Caco-2 (cell line): ENCODE measurements at places on chromosomes 6 and 20.

DNA sequence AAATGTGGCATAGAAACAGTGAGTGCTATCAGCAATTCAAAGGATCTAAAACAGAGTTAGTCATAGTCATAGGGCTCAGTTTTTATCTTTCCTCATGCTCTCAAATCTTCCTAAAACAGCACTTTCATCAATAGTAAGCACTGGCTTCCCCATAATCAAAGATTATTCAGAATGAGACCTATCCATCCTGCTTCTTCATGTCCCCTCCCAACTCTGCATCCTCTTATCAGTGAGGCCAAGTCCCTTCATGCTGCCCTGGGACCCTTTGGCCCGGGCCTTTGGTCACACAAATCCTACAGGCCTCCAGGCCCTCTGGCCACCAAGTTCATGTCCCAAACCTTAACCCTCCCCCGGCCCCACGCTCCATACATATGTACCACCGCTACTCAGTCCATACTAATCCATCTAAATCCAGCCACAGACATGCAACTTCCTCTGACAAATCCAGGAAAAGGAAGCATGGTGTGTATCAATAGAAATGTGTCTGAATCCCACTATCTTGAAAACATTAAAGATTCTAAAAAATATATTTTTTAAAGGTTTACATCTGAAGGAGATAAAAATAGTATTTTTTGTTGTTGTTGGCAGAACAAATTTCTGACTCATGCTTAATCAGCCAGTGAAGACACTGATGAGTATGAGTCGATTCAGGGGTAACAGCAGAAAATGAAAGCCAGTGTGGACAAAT is 143.5 kb downstream of the PDE7B start:
- no peak for DNase-seq

DNA sequence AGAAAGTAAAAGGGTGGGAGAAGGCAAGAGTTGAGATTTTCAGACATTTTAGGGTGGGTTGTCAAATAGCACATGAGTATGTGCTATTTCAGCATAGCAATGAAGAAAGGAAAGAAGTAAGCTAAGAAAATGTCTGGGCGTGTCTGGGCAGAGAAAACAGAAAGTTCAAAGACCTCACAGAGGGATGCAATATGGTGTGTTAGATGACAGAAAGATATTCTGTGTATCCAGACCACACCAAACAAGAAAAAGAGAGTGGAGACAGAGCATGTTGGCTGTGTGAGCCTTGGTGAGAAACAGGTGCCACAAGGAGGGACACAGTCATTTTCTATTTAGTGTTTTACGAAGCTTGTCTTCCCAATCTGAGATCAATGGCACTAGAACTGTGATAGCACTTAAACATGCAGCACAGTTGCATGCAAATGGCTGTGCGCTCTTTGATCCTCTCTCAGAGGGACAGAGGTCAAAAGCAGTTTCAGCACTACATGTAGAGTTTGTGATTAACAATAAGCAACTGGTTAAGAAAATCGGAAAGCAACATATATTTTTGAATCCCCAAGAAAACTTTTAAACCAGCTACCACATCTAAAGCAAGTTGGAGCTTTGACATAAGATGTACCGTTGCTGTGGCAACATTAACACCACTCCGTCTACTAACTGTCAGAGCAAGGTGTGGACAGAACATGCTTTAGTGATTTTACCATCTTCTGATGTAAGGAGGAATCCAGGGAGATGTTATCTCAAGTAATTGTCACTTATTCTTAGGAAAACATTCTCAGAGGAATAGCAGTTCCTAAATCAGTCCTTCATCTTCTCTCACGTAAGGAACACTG is 515.5 kb upstream of the NOX3 start:
- no peak for DNase-seq

DNA sequence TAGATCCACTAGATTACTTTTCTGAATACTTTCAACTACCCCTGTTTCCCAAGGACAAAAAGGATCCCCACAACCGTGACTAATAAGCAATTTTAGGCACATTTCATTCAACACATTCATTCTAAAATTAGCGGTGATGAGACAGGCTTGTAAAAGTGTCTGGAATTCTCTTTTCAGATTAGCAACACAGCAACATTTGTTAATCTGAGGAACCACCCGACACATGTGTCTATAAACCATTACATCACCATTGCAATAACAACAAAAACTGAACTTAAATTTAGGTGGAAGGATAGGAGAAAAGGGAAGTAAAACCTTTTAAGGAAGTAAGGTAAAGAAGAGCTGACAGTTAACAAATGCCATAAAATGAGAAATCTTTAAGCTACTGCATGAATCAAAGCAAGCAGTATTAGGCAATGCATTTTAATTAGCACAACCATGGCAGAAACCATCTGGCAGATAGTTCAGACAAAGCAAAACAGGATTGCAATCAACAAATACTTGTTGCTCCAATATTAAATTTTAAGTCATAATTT is 49.1 kb downstream of the MAP3K7 start:
- DNase-seq: no peak

GRCh38 chr20:24321973-24322372 is 147.5 kb upstream of the SYNDIG1 start:
- DNase-seq: no peak

DNA sequence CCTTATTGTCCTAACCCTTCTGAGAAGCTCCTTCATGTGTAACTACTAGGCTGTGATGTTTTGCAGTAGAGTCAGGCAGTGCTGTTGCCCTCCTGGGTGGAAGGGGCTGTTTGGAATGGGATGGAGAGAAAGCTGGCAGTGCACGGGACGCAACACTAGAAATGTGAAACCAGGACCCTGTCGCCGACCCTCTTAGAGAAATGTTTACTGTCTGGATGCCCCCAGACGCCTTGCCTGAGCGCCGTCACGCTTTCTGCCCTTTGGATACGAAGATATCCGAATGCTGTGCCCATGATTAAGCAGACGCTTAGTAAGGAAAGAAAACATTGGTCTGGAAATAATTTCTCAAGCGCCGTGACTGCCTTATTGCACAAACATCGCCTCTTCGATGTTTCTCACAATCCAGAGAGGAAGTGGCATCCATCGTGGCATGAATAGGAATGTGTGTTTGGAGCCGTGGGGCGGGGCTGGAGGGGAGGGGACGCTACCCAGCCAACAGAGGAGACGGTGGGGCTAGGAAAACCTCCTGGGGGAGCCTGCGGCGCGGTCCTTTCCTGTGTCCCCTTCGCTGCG is 661 bp upstream of the PPP1R14C start:
- DNase-seq: no peak

GRCh38 chr6:52389626-52390360 is 27.8 kb downstream of the PAQR8 start:
- DNase-seq: no peak

- no peak for DNase-seq
These were observed 57.4 kb upstream of the DUSP22 start for GRCh38 chr6:234706-235372.

GRCh38 chr20:7692478-7692877 is 247.8 kb downstream of the HAO1 start:
- no peak for DNase-seq

DNA sequence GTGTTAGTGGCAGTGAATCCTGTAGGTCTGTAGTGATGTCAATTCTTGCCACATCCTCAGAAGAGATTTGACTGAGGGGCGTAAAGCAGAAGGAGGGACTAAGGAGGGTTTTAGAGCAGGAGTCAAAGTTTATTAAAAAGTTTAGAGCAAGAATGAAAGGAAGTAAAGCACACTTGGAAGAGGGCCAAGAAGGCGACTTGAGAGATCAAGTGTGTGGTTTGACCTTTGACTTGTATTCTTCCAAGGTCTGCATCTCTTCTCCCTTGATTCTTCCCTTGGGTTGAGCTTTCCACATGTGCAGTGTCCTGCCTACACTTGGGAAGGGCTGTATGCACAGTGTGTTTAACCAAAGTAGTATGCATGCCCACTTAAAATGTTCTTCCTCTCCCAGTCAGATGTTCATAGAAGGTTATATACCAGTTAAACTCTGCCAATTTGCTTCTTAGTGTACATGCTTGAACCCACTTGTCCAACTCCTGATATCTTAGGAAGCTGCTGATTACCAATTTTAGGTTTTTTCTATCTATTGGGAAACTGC is 627.6 kb downstream of the MMUT start:
- DNase-seq: no peak

GRCh38 chr20:23084845-23085365 is 1.2 kb downstream of the CD93 start:
- DNase-seq: no peak

DNA sequence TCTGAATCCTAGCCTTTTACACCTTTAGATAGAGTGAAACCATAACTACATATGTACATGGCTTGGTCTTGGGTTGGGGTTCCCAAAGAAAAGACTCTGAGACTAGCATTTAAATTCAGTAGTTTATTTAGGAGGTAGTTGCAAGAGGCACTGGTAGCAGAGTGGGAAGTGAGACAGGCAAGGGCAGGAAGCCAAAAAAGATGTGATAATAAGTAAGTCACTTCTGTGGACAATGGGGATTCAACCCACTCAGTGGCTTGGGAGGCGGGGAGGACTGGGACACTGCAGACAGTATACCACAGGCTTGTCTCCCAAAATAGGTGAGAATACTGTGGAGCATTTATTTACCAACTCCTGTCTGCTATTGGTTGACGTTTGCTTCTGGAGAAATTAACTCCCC is 131.9 kb downstream of the SLC24A3 start:
- no peak for DNase-seq

DNA sequence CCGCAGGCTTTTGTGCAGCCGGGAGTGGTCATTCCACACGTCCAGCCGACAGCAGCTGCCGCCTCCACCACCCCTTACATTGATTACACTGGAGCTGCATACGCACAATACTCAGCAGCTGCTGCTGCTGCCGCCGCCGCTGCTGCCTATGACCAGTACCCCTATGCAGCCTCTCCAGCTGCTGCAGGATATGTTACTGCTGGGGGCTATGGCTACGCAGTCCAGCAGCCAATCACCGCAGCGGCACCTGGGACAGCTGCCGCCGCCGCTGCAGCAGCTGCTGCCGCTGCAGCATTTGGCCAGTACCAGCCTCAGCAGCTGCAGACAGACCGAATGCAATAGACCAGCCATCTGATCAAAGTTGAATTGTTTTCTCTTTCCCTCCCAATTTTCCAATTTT is 10.6 kb downstream of the RBM24 start:
- DNase-seq: no peak

- DNase-seq: peak; percentile 59
These were observed 41.9 kb upstream of the CTNNBL1 start for GRCh38 chr20:37651932-37652331.

DNA sequence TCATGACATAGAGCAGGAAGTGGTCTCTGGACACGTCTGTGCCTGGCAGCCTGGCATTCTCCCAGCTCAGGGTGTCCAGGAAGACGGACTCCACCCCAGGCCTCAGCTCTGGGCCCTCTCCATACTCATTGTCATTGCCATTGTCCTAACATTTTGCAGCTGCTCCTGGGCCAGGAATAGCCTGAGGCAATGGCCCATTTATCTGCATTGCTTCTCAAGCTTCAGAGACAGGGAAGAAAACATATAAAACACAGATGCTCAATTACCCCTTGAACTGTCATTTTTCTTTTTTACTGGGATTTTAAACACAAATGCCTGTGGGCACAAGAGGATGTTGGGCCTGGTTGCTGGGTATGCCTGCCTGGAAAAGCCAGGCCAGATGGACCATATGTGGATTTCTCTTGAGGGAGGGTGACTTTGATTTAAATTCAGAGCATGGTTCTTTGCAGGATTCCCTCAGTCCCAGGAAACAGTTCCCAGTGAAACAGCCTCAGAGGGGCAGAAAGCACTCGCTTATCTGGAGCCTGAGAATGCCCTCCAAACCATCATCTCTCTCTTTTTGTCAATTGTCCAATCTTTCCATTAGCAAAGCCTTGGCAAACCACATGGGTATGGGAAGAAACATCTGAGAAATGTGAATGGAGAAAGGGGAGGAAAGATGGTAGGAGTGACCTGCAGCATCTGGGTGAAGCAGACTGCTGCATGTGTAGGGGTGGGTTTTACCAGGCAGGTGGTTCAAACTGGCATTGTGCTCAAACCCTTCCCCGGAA is 17.9 kb downstream of the LAMP5 start:
- no peak for DNase-seq

- DNase-seq: no peak
These were observed 280.4 kb upstream of the TAB2 start for GRCh38 chr6:149037051-149037671.

GRCh38 chr6:30766461-30767157 is 22.3 kb upstream of the IER3 start:
- no peak for DNase-seq

DNA sequence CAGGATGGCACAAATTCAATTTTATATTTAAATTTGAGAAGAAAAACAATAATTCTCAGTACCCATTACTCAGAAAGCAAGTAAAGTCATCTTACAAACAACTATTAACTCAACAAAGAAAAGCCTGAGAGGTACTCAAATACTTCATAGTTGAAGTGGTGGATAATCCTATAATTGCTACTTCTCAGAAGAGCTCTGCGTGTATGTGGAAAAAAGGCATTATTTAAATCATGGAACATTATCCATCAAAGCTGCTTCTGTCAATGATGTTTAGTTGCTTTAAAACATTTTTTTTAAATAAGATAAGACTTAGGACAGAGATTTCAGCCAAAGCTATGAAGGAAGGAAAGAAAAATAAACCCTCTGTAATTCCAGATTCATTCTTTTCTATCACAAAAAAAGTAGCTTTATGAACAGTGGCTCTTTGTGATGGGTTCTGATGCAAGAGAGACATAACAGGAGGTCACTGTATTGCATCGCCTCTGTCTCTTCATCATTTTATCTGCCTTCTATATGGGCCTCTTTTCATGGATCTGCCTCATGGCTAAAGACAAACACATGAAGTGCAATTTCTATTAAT is 367.9 kb upstream of the SLC35B3 start:
- DNase-seq: no peak

- no peak for DNase-seq
These were observed 34.1 kb downstream of the SERPINB1 start for GRCh38 chr6:2807342-2808090.

DNA sequence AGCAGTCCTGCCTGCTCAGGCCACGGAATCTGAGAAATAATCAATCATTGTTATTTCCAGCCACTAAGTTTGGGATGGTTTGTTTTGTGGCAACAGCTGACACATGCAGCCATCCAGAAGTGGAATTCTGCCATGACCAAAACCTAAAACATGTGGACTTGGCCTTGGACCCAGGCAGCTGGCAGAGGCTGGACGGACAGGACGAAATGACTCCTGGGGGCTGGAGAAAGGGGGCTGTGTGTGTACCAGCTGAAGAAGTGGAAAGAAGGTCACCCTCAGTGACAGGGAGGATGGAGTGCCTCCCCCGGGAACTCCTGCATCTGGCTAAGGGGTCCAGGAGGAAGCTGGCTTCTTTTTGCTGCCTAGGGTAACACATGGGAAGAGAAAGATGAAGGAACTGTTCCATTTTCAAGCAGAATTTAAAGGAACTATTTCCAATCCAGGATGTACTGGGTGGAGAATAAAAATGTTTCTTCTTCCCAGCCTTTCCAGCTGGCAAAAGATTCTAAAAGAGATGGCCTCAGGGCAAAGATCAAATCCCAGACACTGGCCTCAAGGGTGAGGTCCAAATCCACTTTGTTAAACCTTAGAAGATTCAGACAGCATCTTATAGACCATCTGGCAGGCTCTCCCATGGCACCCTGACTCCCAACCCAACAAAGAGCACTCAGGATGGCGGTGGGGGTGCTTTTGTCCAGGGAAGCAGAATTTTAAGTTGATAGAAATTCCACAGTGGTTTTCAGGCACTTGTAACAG is 14.3 kb downstream of the SERPINB6 start:
- DNase-seq: no peak

- DNase-seq: no peak
These were observed 51.2 kb downstream of the NINL start for GRCh38 chr20:25533920-25534700.
